ENCODE measurements at places on chromosomes 7 and 10.

- DNase-seq, result no peak
Observed at GRCh38 chr7:48971173-48971572, 46.8 kb downstream of the CDC14C start.

GRCh38 chr7:141648276-141649114 is 53.5 kb downstream of the DENND11 start:
- DNase-seq, result no peak

GRCh38 chr10:92811986-92812385 is 36.3 kb upstream of the EXOC6 start:
- DNase-seq, result no peak

DNA sequence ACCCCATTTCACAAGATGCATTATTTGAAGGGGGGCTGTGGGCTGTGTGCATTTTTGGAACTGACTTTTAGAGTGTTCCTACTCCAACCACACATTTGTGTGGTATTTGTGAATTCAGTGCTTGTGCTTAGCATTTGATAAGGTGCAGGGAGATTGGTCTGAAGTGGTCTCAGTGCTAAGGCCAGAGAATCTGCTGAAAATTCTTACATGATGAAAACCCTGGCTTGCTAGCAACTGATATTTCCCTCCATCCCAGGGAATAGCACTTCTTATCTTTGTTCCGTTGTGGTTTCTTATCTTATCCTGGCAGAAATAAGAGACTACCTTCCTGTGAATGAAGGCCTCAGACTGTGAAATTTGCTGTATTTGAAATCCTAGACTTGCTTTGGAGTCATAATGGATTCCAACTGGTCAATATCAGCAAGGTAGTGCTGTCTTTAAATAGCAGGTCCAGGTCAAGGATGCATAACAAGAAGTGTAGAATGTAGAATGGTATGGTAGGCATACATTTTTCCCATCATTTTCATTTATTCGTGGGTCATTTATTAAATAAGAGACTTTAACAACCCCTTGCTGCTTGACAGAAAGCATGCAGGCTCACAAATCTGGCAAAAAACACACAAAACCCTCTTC is 986.9 kb downstream of the REEP3 start:
- no peak for DNase-seq

DNA sequence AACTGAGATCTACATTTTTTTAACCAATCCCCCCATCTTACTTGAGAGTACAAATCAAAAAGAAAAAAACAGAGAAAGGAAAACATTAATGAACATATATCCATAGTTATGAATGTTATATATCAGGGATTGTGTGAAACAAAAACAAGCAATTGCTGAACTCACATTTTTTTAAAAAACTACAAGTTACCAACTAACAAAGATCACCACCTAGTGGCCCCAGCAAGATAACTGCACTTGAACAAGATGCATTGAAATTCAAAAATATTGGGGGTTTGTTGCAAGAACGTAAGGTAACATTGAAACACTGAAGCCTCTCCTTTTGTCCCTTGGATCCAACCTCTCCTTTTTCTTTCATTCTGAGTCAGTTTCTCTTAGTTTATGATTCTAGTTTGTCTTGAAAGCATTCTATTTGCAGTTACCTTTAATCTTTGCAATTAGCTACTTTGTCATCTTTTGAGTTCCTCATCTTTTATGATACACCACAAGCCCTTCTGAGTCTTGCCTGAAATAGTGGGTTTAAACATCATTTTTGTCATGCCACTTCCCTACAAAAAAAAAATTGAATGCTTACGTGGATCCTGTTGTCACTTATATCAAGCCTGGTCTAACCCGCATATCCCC is 87.3 kb upstream of the TES start:
- no peak for DNase-seq

GRCh38 chr7:5419539-5420066 is 4.0 kb downstream of the TNRC18 start:
- DNase-seq, result no peak

GRCh38 chr7:18693406-18693805 is 197.9 kb downstream of the HDAC9 start:
- DNase-seq, result no peak

DNA sequence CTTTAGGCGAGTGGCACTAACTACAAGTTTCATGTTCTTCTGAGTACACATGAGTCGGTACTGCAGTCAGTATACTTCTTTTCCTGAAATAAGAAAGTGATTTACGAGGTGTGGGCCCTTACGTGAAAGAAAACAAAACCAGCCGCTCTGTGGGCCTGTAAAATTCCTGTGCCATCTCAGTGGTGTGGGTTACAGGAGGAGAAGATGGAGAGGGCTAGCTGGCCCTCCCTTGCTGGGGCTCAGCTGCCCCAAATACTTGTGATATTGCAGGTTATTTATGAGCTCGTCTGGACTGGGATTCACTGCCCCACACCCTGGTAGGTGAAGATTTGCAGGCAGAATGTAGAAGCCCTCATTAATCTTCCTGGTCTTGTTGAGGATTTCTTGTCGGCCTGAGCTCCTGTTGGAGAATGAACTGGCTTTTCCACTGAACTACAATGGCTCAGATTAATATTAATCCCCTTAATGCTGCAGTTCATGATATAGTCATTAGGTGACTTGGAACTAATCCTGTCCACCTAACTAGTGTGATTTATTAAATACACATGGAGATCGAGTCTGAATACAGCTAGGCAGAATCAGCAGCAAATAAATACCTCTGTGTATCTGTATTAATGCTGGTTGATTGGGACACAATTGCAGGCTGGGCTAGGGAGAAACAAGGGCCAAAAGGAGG is 68.0 kb downstream of the GBF1 start:
- no peak for DNase-seq

DNA sequence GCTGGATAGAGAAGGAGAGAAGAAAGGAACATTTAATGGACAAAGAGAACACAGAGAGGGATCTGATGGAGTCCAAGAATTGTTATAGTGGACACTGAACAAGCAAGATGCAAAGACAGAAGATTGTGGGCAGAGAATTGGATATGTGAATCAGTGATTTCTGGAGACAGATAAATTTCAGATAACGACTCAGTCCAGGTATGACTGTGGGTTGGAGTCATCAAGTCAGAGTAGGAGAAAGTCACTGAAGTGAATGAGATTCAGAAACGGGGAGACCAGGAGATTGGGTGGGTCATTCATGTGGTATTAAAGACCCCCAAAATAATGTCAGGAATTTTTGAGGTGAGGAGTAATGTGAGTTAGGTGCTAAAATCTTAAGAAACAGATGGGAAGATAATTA is 23.0 kb downstream of the ASB4 start:
- no peak for DNase-seq

DNA sequence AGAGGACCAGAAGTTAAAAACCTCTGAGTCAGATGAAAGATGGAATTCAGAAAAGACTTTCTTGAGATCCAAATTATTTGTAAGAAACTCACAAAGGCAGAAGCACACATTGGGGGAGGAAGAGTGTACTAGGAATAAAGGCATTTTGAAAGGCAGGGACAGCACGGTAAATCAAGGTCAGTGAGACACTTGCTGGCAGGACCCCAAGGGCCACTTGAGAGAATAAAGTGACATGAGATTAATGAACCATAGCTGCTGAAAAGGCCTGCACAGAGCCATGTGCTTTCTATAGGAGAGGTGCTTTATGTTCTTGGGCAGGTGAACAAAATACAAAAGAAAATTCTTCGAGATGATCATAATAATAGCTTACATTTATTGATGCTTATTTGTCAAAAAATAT is 929.9 kb upstream of the MBL2 start:
- DNase-seq, result no peak

- no peak for DNase-seq
Observed at GRCh38 chr10:110029450-110029849, 21.7 kb downstream of the ADD3 start.

DNA sequence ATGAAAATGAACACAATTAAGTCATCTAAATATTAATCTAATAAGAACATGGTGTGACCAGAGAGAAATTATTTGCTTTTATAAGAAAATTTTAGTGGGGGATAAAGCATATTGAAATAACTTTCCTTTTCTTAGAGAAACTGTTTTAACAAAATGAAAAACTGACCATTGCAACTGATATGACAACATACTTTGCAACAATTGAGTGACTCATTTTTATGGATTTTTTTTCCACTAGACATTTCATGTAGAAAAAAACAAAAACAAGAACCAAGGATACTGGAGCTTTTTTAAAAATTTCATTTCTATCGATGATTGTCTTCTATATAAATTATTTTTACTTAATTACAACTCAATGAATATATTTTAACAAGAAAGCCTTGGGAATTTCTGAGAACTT is 90.0 kb downstream of the C1GALT1 start:
- DNase-seq, result no peak

GRCh38 chr10:62584731-62585130 is 210.6 kb downstream of the ZNF365 start:
- no peak for DNase-seq

DNA sequence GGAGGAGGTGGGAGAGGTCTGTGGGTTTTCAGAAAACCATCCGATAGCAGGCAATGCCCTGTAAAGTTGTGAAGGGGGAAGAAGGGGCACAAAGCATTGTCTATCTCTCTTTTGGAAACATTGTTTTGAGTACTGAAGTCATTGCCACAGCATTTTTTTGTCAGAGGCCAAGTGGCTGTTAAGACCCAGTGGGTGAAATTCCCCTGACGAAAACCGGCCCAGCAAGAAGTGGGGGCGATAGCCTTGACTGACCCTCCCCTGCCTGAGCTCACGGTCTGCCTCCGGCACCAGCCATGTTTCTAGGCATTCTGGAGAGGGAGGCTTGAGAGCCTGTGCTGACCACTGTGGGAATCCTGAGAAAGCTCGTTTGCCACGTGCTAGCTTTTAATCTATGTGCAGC is 144.7 kb downstream of the RPS24 start:
- no peak for DNase-seq

DNA sequence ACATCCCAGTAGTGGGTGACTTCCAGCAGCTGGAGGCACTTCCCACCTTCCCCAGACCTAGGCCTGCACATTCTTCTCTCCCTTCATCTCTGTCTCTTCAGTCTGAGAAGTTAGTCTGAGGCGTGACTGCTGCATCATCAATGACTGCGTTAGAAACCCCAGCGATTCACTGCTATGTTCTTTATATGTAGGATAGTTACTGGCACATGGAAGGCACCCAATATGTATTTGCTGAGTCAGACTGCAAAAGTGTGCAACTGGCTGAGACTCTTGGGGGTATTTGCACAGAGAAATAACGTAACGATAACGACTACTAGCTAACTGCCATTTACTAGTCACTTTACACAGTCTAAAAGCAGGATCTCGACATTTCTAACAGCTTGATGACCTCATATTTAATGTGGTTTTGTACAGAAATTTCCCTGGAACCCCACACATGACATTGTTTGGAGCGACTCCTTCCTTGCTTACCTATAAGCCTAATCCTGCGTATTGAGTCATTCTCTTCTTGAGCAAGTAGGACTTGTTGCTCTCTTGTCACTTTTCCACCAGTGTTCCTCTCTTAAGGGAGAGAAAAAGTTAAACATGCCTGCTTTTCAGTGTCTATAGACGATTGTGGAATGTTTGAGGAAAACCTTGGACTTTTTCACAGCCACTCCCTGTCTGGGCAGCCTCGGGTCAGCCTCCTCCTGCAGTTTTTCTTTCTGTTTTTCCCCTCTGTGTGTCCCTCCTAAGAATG is 45.5 kb downstream of the THNSL1 start:
- no peak for DNase-seq

- DNase-seq, result no peak
Observed at GRCh38 chr10:77859865-77860282, 66.7 kb downstream of the DLG5 start.

DNA sequence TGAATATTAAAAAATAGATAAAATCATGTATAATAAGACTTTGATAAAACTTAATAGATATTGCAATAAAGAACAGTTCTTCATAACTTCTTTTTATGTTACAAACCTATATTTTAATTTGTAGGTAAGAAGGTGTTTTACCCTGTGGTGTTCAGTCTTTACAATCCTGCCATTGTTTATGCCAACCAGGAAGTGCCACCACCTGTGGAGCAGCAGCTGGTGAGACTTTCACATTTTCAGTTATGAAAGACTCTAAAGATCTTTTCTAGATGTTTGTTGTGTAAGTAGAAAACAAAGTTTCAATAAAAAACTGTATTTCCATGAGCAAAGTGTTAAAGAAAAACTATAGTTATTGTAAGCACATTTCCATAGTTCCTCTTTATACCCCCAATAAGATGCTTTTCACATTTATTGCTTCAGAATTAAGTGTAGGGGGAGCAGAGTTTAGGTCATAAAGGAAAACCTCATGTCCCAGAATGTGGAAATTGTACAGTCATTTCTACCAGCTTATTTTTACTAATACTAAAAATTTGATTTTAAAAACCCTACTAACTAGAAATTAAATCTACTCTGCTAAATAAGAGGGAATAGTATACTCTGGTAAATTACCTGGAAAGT is 28.7 kb downstream of the CSGALNACT2 start:
- no peak for DNase-seq

DNA sequence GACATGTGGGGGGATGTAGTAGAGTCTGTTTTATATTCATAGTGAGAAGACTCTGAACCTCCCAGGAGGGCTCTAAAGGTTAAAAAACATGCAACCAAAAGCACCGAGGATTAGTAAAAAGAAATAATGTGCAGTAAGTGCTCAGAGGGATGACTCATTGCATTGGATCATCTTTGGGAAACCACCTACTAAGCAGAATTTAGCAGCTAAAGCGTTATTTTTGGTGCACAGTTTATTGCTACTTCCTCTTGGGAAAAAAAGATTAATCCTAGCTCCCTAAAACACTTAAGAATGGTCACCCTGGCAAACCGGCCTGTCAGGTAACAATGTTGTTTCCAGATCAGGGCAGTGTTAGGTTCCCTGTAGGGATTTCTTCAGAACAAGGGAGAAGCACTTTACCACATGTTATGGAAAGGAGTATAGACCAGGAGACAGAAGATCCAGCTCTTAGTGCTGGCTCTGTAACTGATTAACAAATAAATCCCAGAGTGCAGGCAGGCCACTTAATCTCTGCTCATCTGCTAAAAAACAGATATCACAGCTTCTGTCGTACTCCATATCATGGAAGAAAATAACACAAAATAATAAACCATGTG is 44.8 kb upstream of the FAM133B start:
- no peak for DNase-seq
